ENCODE measurements at places on chromosomes 5 and 9. TPM values are rescaled to one million over a fixed set of nuclear protein-coding genes. Genes with fewer than 3 reads are reported as not detected.

- no peak for DNase-seq
These were observed 206.8 kb downstream of the TMC1 start for GRCh38 chr9:72728031-72728770.

- DNase-seq, result no peak
These were observed 98.5 kb downstream of the ADAMTS12 start for GRCh38 chr5:33793276-33793675.

- DNase-seq, result no peak
These were observed 60.3 kb downstream of the ADAMTS2 start for GRCh38 chr5:179284751-179285631.

DNA sequence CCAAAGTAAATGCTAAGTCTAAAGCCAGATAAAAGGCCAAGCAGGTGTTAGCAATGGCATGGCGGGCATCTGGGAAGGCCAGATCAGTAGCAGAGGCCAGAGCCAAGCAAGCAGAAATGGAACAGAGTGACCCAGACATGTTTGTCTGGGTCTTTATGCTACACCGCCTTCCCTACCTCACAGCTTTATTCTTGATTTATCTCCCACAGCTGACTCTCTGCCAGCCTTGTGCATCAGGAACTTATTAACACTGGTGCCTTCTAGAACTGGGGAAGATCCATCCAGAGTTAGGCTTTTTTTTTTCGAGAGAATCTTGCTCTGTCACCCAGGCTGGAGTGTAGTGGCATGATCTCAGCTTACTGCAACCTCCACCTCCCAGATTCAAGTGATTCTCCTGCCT lies 112.5 kb upstream of the SLC44A1 start:
- no peak for DNase-seq

DNA sequence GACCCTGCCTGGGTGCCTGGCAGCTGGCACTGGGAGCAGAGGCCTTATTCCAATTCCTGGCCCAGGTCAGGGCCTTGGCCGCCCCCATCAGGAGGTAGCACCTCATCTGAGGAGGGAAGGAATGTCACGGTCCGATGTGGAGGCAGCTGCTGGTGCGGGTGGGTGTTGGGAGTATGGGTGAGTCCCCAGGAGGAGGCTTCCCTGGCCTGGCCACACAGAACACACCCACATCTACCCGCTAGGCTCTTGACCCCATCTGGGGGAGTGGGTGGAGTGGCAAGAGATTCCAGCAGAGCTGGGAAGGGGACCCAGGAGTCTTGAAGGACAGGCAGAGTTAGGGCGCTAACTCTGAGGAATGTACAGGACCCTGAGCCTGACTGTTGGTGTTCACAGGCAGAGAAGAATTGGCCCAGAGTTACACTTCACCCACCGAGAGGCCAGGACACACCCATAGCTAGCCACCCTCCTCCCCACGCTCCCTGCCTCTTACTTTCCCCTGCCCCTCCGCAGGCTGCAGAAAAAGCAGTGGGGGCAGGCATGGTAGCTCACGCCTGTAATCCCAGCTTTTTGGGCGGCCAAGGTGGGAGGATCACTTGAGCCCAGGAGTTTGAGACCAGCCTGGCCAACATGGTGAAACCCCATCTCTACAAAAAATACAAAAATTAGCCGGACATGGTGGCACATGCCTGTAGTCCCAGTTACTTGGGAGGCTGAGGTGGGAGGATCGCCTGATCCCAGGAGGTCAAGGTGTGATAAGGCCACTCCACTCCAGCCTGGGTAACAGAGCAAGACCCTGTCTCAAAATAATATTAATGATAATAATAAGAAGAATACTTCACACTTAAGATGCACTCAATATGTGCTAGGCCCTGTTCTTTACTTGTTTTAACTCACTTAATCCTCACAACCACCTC lies 6.0 kb downstream of the OLFML2A start:
- no peak for DNase-seq

GLDC gene
- polyA plus RNA-seq, result 15.6 TPM

ARL14EPL gene
- polyA plus RNA-seq, result not detected

DNA sequence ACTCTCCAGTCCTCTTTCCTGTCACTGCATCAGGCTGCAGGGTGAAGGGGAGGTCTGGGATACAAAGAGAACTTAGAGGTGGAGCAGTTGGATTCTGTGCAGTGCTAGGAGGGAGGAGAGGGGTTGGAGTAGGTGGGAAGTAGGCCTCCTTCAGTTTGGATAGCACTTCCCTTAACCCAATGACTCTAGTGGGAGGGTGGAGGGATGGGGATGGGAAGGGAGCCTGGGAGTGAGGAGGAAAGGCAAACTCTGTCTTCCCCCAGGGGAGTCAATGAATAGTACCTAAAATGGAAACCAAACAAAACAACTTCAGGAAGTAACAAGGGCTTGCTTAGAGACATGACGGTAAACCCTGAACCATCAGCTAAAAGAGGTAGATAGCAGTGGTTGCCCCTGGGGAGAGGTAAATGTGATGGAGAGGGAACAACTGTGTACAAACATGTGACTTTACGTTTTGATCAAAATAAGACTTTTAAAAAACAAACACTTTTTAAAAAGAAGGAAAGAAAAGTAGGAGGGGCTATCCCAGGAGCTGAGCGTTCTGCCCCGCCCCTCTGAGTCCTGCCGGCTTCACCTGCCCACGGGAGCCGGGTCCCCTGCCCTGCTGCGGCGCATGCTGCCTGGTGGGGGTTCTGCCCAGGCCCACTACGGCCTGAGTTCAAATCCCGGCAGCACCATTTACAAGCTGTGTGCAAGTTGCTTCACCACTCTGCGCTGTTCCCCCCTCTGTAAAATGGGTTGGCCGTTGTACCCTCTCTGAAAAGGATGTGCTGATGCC lies 30.9 kb downstream of the GSN start:
- DNase-seq, result peak; percentile 43

PGM5 gene
- 2.5 TPM for polyA plus RNA-seq

DNA sequence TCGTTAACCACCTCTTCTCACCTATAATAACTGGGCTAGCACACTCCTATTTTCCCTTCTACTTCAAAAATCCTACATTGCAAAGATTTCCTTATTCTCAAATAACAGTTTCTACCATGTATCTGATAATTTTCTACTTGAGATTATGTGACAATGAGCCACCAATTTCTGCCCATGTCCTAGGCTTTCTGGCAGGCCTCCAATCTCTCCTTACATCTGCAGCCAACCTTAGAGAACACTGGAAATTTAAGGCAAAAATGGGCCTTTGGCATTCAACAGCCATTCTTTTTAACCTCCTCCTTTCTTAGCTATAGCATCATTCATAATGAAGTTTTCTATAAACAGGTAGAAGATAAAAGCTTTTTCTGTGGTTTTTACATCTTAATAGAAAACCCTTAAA lies 225.1 kb downstream of the ARRDC3 start:
- DNase-seq, result no peak

- no peak for DNase-seq
These were observed 188.5 kb upstream of the SNX2 start for GRCh38 chr5:122586351-122586750.

DNA sequence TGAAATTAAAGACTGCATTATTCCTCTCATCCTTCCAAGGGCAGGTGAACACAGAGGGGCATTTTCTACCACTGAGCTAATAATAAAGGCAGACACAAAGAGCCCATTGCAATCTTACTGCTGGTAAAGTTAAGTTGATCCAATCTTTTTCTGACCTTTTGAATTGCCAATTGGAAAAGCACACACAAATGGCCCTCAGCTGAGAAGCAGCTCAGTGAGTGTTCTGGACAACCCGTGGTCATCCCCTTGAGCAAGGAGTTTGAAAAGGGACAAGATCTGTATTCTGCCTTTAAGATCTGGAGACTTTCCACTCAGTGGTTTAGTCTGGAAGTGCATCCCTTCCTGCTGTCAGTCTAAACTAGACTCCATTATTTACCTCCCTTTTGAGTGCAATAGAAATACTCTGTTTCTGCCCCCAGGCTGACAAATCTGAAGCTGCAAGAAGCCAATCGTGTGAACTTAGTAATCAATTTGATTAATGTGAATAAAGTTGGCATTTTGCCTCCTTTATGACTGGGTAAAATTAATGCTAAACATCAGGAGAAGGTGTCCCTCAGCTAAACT lies 835.7 kb downstream of the MAT2B start:
- no peak for DNase-seq

DNA sequence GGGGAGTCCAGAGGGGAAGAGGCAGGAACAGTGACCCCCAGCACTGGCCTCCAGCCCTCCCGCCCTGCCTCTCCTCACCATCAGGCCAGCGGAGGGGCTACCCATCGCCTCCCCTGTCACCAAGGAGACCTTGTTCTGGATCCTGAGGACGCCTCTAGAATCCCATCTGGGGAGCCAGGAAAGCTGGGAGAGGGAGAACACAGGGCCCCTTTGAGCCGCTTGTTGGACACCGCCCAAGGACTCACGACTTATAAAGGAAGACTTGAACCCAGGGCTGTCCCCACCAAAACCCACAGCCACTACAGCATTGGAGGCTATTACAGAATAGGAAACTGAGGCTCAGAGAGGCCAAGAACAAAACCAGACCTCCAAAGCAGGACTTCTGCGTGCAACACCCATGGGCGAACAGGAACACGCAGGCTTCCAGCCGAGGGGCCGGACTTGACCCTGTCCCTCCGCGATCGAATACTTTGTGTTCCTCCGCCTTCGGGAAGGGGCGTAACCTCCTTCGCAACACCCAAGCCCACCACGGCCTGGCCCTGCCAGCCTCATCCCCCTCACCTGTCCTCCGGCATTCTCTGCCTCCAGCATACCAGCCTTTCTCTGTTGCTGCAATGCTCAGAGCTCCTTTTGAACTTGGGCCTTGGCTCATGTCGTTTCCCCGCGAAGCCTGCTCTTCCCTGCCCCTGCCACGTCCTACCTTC lies 54.2 kb downstream of the C9orf50 start:
- no peak for DNase-seq

PHF24 gene
- 0.11 TPM for polyA plus RNA-seq

- no peak for DNase-seq
These were observed 212.6 kb upstream of the MSX2 start for GRCh38 chr5:174511714-174512253.

GRCh38 chr9:16726718-16727451 lies 143.6 kb downstream of the BNC2 start:
- DNase-seq, result peak; percentile 74

GRCh38 chr9:91315191-91315590 lies 46.5 kb downstream of the AUH start:
- no peak for DNase-seq

DNA sequence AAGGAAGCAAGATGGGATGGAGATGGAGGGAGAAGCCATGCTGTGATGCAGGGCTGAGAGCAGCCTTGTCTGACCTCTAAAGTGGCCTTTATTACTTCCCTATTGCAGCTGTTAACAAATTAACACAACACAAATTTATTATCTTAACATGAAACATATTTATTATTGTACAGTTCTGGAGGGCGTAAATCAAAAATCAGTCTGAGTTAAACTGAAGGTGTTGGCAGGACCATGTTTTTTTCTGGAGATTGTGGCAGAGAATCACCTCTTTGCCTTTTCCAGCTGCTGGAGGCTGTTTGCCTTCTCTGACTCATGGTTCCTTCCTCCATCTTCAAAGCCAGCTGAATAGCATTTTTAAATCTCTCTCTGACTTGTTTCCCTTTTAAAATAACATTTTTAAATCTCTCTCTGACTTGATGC lies 7.2 kb upstream of the MCC start:
- DNase-seq, result no peak

GRCh38 chr9:38680837-38681445 lies 39.0 kb downstream of the FAM240B start:
- no peak for DNase-seq

LIX1 gene
- polyA plus RNA-seq, result 2.4 TPM

DNA sequence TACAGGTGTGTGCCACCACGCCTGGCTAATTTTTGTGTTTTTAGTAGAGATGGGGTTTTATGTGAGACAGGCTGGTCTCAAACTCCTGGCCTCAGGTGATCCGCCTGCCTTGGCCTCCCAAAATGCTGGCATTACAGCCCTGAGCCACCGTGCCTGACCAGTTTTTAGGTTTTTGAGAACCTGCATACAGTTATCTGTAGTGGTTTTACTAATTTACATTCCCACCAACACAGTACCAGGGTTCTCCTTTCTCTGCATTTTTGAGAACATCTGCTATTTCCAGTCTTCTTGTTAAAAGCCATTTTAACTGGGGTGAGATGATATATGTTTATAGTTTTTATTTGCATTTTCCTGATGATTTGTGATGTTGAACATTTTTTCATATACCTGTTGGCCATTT lies 12.8 kb downstream of the DMXL1 start:
- DNase-seq, result no peak

GRCh38 chr9:135952664-135953206 lies 8.4 kb downstream of the UBAC1 start:
- DNase-seq, result no peak

- no peak for DNase-seq
These were observed 5.5 kb downstream of the MAN2A1 start for GRCh38 chr5:109695005-109695926.

DNA sequence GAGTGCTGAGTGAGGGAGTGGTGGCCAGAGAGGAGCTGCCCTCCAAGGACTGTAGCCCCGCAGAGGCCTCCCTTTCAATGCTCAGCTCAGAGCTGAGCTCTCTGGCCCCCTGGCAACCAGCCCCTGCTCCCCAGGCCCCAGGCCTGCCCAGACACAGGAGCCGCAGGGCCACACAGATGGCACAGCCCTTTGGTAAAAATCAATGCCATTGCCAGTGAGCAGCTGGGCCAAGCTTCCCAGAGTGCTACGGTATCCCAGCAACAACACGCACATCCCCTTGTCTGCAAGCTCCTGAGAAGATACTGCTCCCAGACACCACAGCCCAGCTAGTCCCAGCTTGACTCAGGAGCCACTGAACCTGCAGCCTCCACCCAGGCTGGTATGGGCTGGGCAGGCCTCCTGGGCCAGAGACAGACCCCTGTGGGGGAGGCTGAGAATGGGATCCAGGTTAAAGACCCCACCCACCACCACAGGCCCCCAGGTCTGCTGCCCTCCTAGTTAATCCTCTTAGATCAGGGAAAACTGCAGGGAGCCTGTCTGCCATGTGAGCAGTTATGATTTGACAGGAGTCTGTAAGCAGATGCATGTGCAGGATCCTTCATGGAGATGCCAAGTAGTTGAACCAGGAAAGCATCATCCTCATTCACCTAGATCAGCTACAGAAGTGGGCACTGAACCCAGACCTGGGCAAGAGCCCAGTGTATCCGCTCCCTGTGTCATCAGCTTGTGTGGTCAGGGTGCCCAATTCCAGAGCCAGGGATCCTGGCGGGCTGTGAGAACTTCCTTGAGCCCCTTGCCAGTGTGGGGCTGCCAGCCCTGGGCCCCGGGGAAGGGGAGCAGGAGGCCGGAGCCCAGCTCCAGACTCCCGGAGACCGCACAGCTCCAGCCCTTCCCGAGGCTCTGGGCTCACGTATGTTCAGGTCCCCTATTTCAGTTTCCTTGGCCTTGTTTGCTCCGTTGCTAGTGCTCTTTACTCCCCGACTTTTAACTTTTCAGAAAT lies 26.7 kb upstream of the ADAMTS2 start:
- DNase-seq, result no peak
